ENCODE measurements at places on chromosomes 13 and 19. TPM values are rescaled to one million over a fixed set of nuclear protein-coding genes. Genes with fewer than 3 reads are reported as not detected.

The PCSK4 gene
- 2.7 TPM for total RNA-seq

The ICAM5 gene
- total RNA-seq: 1.3 TPM

DNA sequence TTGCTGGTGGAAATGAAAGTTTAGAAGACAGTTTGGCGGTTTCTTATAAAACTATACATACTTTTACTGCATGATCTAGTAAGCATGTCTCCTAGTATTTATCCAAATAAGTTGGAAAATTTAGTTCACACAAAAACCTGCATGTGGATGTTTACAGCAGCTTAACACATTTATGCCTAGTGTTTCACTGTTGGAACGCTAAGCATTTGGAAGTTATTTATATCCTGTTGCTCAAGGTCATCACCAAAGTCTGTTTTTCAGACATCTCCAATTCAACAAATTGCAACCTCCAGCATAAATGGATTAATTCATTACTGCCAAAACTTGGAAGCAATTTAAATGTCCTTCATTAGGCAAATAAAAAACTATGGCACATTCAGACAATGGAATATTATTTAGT, 461.8 kb downstream of the SUCLA2 start:
- no peak for DNase-seq
- no peak overlapping the region for H3K27ac ChIP-seq
- no peak overlapping the region for H3K4me3 ChIP-seq
- H3K36me3 ChIP-seq: no peaks in the 10 kb centered on the region
- no peaks in the 10 kb centered on the region for H3K27me3 ChIP-seq
- no peaks in the 10 kb centered on the region for H3K4me1 ChIP-seq

DNA sequence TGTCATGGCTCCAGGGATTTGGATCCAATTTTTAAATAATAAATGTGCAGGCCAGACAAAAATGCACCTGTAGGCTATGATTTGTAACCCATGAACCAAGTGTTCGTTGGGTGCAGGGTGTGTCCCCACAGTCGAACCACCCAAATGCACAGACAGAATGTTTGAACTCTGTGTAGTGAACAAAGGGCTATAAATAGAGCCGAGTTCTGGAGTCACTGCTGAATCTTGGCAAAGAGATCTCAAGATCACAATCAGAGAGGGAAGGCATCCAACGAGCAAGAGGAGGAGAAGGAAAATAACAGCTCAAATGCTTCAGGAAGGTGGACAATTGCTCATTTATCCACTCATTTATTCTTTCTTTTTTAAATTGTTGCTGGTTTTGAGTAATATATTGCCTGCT, 547.9 kb downstream of the FGF9 start:
- H3K4me1 ChIP-seq: peaks cover 9% of the 10 kb centered on the region
- no peaks in the 10 kb centered on the region for H3K27me3 ChIP-seq
- no peak for DNase-seq
- H3K4me3 ChIP-seq: no peak overlapping the region

GRCh38 chr13:100517728-100518127, 70.9 kb downstream of the GGACT start:
- no peaks in the 10 kb centered on the region for H3K36me3 ChIP-seq
- peaks cover 10% of the 10 kb centered on the region for H3K27me3 ChIP-seq
- peaks cover 24% of the 10 kb centered on the region for H3K4me1 ChIP-seq

GRCh38 chr13:45506811-45507210, 42.1 kb downstream of the COG3 start:
- peak overlapping the region; percentile 4 for H3K27ac ChIP-seq
- H3K27me3 ChIP-seq: no peaks in the 10 kb centered on the region
- peaks cover 4% of the 10 kb centered on the region for H3K4me1 ChIP-seq
- H3K4me3 ChIP-seq: no peak overlapping the region

The ADGRE3 gene
- total RNA-seq: not detected

- peaks cover 23% of the 10 kb centered on the region for H3K27me3 ChIP-seq
- H3K27ac ChIP-seq: no peak overlapping the region
- DNase-seq: no peak
- no peak overlapping the region for H3K4me3 ChIP-seq
- H3K4me1 ChIP-seq: no peaks in the 10 kb centered on the region
These were observed 1.4 kb downstream of the ZNF536 start for GRCh38 chr19:30373593-30373992.

The LMTK3 gene
- total RNA-seq: 3.6 TPM

The ZNF415 gene
- 0.39 TPM for total RNA-seq

The MEIS3 gene
- 0.63 TPM for total RNA-seq

DNA sequence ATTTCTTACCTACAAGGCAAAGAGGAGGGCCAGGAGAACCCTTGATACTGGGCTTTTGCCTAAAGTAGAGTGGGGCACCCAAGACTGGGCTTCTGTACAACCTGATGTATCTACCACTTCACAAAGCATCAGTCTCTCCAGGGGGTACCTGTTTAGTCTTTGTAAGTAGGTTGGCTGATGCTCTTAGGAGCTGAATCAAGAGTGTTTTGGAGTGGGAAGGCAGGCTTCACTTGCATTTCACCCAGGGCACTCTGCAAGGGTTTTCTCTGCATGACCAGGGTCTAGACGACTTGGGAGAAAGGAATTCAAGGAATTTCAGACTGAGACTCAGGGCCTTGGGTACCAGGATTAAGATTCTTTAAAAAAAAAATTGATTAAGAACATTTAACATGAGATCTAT, 361.5 kb downstream of the RFC3 start:
- H3K27me3 ChIP-seq: peaks cover 2% of the 10 kb centered on the region
- H3K27ac ChIP-seq: no peak overlapping the region
- no peak overlapping the region for H3K4me3 ChIP-seq
- DNase-seq: no peak
- no peaks in the 10 kb centered on the region for H3K4me1 ChIP-seq
- H3K36me3 ChIP-seq: no peaks in the 10 kb centered on the region

- H3K27ac ChIP-seq: no peak overlapping the region
- no peak overlapping the region for H3K4me3 ChIP-seq
- no peaks in the 10 kb centered on the region for H3K36me3 ChIP-seq
- no peak for DNase-seq
- peaks cover 10% of the 10 kb centered on the region for H3K27me3 ChIP-seq
These were observed 26.3 kb upstream of the UQCRFS1 start for GRCh38 chr19:29239213-29239776.

DNA sequence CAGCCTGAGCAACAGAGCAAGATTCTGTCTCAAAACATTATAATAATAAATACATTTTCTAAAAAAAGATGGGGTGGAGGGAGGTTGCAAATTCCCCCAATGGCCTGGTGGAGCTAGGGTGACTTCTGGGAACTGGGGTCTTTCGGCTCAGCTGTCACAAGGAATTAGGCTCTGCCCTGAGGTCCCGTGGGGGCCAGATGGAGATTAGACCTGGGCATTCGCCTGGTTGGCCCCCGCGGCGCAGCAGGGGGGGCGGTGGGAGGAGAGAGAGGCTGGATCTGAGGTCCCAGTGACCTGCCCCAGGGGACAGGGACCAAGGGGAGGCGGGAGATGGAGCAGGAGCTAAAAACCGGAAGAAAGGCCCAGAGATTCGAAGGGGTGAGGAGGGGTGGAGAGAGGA, 14.8 kb downstream of the FUT6 start:
- H3K27me3 ChIP-seq: no peaks in the 10 kb centered on the region
- H3K4me1 ChIP-seq: peaks cover 4% of the 10 kb centered on the region
- peaks cover 2% of the 10 kb centered on the region for H3K36me3 ChIP-seq
- no peak overlapping the region for H3K27ac ChIP-seq

DNA sequence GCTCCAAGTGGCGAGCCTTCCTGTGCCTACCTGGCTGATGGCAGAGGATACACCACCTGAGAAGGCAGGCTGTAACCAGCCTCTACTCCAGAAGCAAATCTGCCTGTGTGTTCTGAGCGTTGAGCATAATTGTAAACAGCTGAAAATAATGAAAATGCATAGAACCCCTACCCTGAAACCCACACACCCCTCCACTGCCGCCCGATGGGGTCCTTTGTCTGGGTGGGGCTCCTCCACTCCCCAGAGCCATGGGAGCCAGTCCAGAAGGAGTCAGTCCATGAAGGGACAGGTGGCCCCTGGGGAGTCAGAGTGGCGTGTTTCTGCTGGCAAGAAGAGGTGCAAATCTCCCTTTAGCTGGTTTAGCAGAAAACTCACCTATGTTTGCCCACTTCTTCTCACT, 8.0 kb upstream of the SOX1 start:
- no peak overlapping the region for H3K27ac ChIP-seq
- peaks cover 68% of the 10 kb centered on the region for H3K27me3 ChIP-seq
- no peak overlapping the region for H3K4me3 ChIP-seq
- no peak for DNase-seq

- peaks cover 7% of the 10 kb centered on the region for H3K27me3 ChIP-seq
- H3K27ac ChIP-seq: no peak overlapping the region
- H3K4me1 ChIP-seq: peaks cover 4% of the 10 kb centered on the region
- H3K4me3 ChIP-seq: no peak overlapping the region
- no peaks in the 10 kb centered on the region for H3K36me3 ChIP-seq
- DNase-seq: no peak
These were observed 12.3 kb upstream of the MISP start for GRCh38 chr19:738509-739128.

All from activated CD4-positive, alpha-beta memory T cell treated with anti-CD3 and anti-CD28 coated beads for 36 hours (primary cell).